ENCODE measurements at places on chromosomes 11 and 22.

GRCh38 chr11:6862961-6863360 lies at the start of gene OR10A2:
TSS of gene OR10A2 (plus strand) at chr11:6863057. CDS start at chr11:6869755, 6,698 bp downstream.
- DNase-seq, result no peak

GRCh38 chr11:69948256-69949141 lies 129.3 kb upstream of the FGF3 start:
- no peak for DNase-seq

DNA sequence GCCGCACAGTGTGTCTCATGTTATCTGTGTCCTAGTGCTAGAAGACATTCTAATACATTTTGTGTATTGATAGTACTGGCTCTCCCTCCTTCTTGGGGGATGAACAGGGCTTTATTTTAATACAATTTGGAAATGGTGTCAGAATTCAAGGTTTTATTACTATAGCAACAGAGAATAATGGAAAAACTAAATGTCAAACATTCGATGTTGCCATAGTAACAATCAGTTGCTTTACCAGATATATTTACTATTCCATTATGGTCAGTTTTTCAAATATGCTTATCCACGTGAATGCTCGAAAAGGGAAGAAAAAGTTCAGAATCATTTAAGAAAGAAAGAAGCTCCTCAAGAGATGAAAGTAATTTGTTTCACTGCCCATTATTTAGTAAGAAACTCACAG lies 8.6 kb upstream of the MSANTD4 start:
- DNase-seq, result no peak

- no peak for DNase-seq
Measured at GRCh38 chr11:10005955-10006525, 288.0 kb downstream of the SBF2 start.

DNA sequence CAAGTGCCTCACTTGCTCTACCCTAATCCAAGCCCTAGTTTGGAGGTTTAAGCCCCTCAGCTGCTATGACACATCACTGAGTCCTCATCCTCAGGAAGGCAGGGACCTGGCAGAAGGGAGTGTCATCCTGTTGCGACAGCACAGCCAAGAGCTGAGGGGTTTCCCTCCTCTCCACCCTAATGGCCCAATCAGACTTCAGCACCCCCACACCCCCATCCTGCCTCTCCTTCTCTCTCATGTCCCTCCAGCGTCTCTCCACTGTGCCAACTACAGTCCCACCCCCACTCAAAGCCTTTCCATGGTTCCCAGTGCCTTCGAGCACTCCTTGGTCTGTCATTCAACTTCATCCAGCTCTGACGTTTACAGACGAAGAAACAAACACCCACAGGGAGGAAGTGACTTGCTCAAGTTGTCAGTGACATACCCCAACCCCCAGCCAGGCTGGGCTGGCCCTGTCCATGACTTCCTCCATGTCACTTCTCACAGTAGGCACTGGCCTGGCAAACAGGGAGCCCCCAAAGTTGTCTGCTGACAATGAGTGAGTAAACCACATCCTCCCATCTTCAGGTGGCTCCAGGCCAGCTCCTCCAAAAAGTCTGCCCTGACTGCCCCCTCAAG lies 15.6 kb downstream of the ARAP1 start:
- DNase-seq, result no peak

- no peak for DNase-seq
Measured at GRCh38 chr22:22893891-22894739, 6.5 kb downstream of the IGLL5 start.

GRCh38 chr11:32131321-32131720 lies 40.4 kb downstream of the RCN1 start:
- DNase-seq, result no peak

DNA sequence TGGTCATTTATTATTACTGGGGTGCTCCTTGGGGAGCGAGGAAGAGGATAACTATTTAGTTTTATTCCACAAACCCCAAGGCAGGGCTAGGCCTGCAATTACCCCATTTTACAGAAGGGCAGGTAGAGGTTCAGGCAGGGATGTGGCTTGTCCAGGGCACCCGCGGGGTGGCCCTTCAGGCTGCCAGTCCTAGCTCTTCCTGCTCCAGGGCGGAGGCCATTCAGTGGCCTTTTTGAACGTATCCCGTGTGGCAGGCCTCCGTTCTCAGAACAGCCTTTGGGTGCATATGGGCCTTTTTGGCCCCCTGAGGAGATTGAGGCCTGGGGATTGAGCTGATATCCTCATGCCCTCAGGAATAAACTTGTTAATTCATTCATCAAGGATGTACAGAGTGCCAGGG lies 66.2 kb downstream of the MPPED1 start:
- no peak for DNase-seq

DNA sequence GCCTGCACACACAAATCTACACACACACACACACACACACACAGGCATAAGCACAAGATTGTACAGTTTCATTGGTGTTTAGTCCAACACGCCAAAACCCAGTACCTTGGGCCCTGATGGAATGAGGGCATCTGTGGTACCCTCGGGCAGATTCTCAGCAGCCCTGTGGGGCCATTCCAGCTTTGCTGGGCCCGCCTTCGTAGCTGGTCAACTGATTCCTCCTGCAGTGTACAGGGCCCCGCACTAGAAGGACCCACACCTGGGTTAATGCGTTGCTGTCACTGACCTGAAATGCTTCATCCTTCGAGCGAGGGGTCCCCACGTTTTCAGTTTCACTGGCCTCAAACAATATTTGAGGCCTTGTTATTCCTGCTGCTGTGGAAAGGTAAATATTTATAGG lies 731.2 kb downstream of the BRD1 start:
- no peak for DNase-seq

DNA sequence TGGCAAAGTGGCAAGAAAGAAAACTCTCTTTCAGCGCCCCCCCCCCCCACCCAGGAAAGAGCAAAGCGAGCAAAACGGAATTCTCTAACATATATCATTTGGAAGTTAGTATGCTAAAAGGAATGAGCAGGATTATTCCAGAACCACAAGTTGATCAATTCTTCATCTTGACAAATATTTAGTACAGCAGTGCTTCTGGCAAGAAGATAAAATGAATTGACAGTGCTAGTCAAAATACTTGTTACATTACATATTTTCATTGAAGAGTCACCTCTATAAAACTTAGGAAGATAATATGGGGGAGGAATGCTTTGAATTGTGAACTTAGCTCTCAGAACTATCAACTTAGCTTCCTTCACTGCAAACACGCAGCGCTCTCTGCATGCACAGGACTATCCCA lies 377.4 kb downstream of the DYNC2H1 start:
- no peak for DNase-seq

GRCh38 chr22:28027453-28028448 lies 108.7 kb upstream of the PITPNB start:
- DNase-seq, result no peak

GRCh38 chr11:64492561-64492960 lies 98.5 kb upstream of the SLC22A12 start:
- DNase-seq, result no peak
